ENCODE measurements at places on chromosomes 7 and 10.

DNA sequence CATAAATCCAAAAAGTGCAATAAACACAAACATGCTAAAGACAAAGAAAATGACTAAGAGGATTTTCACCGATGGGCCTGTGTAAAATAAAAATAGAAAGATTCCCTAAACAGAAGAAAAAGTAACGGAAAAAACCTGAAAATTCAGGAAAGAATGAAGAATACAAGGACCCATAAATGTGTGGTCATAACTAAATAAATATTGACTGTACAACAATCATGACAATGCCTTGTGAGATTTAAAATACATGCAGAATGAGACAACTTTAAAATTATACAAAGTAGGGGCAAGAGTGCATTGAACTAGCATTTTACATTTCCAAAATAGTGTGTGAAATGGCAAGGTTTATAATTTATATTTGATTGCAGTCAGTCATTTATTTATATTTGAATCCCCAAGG, 409.1 kb upstream of the ANKRD30A start:
- no peak for DNase-seq

GRCh38 chr7:112015146-112015545, 191.1 kb downstream of the DOCK4 start:
- DNase-seq: no peak

- DNase-seq: no peak
Observed at GRCh38 chr10:383519-383918, 248.3 kb downstream of the ZMYND11 start.

GRCh38 chr7:51666751-51667150, 350.1 kb upstream of the COBL start:
- DNase-seq: no peak

- DNase-seq: no peak
Observed at GRCh38 chr10:62071846-62072281, 170.4 kb downstream of the ARID5B start.

DNA sequence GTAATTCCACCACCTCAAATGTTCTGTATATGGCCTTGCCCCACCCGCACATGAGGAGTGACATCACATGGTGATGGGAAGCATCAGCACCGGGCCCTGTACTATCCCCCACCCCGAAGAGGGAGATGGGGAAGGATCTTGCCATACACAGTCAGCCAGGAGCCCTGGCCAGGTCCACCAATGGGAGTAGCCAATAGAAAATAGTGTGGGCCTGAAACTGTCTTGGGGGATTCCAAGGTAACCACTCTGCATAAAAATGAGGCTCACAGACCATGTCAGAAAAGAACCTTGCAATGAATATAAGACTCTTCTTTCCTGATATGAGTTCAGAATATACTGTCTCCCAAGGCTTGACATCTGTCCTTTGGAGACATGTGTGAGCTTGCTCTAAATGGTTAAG, 51.1 kb downstream of the ADRB1 start:
- no peak for DNase-seq

- peak; percentile 61 for DNase-seq
Observed at GRCh38 chr7:28151965-28152364, 28.6 kb downstream of the JAZF1 start.

DNA sequence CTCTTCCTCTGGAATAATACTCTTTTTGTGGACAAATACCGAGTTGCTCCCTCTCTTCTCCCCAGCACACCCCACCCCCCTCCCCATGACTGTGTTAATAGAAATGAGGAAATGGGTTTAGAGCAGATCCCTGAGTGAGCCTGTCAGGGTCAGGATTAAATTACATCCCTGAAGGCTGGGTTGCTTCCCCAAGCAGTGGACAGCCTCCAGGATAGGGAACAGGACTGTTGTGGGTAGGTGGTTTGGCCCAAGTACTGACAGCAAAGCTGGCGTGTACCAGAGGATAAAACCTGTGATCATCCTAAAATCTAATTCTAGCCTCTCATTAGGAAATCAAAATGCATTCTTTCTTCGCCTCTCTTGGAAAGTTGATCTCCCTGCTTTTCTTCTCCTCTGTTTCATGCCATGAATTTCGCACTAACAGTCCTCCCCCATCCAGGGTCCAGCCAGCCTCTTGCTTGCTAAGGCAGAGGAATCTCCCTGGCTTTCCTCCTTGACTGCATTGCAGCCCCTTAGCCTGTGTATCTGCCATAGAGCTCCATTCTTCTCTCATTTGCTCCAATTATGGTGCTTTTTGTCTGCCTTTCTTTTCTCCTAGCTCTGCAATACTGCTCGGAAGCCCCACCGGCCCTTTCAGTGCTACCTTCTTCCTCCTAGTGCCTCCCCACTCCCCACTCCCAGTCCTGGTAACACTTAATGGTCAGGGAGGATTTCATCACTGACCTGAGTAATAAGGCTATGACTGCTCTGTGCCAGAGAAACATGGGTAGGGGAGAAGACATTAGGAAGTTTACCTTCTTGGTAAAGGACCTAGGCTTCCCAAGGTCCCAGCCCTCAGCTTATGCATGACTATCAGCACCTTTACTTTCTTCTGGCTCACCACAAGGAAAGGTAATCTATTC, 8.4 kb downstream of the LRRC4 start:
- peak; percentile 39 for DNase-seq

- DNase-seq: peak; percentile 19
Observed at GRCh38 chr10:31204090-31204489, 114.9 kb upstream of the ZEB1 start.

GRCh38 chr7:138074121-138074520, 2.1 kb upstream of the AKR1D1 start:
- no peak for DNase-seq

DNA sequence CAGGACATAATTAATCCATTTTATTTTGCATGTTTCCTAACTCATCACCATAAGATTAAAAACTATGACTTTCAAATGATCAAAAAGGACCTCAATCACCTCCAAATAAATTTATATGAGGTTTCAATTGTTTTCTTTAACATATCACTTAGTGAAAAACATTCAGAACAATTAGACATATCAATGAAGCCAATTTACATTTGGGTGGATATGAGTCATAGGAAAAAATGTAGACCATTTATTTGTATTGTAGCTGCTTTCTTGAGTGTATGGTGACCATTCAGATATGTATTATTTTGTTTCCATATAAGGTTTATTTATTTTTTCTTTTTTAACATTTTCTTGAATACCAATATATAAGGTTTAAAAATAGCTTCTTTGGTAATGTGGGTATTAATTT, 13.3 kb upstream of the EXOC6 start:
- DNase-seq: no peak

GRCh38 chr7:48421357-48421756, 250.1 kb downstream of the ABCA13 start:
- no peak for DNase-seq

DNA sequence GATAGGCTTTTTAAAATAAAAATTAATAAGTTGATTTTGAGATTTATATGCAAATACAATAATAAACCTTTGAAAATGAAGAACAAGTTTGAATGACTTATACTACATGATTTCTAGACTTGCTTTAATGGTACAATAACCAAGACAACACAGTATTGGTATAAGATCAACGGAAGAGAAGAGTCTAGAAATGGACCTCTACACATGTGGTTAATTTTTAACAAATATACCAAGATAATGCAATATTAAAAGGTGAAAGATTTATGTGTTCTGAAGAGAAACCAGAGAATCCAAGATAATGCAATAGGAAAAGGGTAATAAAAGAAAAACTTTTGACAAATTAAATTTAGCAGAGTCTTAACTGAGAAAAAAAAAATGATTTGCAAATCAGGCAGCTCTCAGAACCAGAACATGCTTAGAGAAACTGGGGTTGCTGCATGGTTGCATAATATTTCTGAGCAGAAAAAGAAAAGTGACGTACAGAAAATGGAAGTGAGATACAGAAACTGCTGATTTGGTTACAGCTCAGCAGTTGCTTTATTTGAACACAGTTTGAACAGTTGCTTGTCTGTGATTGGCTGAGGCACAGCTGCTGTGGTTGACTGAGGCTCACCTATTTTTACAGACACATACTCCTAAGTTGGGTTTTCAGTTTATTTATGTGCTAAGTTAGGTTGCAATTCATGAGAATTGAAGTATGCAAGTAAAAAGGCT, 365.9 kb downstream of the CRPPA start:
- no peak for DNase-seq

GRCh38 chr10:78572565-78572964, 496.2 kb upstream of the ZMIZ1 start:
- no peak for DNase-seq

GRCh38 chr7:127844707-127845331, 186.4 kb downstream of the LRRC4 start:
- no peak for DNase-seq

GRCh38 chr7:38051786-38052185, 126.3 kb upstream of the STARD3NL start:
- DNase-seq: no peak

DNA sequence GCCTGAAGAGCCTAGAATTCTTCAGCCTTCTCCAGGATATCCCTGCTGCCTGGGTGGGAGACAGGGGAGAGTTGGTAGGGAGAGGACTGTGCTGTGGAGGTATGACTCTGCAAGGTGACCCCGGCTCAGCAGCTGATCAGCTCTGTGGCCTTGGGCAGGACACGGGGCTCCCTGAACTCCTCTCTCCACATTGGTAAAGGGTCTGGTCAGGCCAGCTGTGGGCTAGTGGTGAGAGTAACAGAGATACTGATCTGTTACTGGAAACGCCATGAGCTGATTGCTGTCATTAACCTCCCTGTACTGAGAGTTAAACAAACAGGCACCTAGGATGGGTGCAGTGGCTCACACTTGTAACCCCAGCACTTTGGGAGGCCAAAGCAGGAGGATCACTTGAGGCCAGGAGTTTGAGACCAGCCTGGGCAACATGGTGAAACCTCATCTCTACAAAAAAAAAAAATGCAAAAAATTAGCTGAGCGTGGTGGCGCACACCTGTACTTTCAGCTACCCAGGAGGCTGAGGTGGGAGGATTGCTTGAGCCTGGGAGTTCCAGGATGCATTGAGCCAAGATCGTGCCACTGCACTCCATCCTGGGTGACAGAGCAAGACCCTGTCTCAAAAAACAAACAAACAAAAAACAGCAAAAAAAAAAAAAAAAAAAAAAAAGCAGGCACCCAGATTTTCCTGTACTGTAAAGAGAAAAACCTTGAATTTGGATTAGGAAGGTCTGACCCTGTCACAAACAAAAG, 151.5 kb downstream of the CUX1 start:
- DNase-seq: no peak

GRCh38 chr10:10897400-10897799, 120.3 kb upstream of the CELF2 start:
- DNase-seq: no peak

DNA sequence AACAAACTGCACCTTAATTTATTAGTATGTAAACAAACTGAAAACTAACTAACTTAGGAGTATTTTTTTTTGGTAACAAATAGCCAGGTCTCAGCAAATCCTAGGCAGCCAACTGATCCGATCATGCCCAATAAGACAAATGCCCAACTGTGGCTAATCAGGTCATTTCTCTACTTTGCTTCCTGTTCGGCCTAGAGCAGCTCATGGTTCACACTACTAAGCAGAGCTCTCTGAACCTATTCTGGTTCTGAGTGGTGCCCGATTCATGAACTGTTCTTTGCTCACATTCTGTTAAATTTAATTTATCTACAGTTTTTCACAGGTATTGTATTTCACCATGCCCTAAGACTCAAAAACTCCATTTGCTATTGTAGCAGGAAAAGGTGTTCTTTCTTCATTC, 55.1 kb downstream of the CCDC3 start:
- no peak for DNase-seq

DNA sequence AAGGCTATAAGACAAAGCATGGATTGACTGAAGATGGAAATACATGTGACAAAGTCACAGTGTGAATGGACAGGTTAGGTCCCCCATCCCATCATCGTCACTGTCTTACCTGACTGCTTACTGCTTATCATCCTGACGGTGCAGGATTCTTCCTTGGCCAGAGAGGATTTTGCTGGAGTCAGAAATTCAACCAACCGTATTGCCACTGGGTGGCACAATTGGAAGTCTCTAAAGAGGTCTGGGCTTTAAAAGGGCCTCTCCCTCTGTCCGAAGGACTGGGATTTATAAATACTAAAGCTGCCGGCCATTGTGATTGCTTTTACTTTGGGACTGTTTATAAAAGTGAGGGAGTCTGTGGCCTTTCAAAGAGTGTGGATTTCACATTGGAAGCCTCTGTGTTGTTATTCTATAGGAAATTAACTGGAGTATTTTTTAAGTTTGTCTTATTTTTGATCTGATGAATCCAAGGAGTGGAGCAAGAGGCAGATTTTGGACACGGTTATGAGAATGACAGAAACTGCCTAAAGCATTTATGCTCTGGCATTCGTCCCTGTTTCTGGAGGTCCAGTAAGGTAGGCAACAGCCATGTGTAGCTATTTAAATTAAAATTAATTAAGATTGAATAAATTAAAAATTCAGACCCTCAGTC, 113.3 kb upstream of the CREB5 start:
- no peak for DNase-seq

- DNase-seq: no peak
Observed at GRCh38 chr10:17781856-17782255, 27.3 kb upstream of the MRC1 start.

- no peak for DNase-seq
Observed at GRCh38 chr10:48609441-48609840, 4.6 kb upstream of the ARHGAP22 start.

DNA sequence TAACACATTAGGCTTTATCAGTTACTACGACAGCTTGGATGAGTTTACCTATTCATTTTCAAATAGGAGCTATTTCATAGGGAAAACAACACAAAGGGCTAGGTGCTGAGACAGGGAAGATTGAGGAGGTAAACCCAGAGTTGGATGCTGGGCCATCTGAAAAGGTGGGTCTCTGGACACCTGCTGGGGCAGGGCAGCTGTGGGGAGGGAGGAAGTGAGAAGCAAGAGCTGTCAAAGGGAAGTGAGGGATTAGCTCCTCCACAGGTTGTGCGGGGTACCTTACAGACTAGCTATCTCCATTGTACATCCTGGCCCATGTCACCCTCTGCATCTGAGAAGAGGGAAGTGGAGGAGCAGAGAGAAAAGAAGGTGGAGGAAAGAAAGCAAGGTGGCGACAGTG, 48.9 kb downstream of the BLNK start:
- DNase-seq: no peak

GRCh38 chr10:5046410-5046809, 42.8 kb upstream of the AKR1C2 start:
- DNase-seq: no peak

- DNase-seq: no peak
Observed at GRCh38 chr10:63106111-63106755, 26.9 kb upstream of the NRBF2 start.

DNA sequence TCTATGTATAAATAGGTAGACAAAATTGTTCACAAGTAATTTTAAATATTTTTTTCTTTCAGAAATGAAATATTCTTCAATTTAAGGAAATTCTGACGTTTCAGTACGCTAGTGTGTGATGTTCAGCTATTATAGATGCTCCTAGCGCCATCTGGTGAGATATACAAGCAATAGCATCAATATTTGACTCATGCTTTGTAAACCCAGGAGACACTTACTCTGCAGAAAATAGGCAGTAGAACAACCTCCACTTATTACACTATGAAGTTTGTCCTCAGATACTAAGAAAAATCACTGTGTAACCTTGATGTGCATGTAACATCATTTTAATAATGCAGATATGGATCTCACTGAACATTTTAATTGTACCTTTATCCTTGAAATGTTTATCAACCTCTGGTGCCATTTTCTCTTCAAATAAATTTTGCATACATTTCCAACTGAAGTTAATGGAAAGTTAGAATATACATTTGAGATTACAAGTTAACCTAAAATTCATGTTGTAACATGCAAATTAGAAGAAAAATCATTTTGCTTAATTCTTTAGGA, 151.5 kb upstream of the FAM3C start:
- peak; percentile 30 for DNase-seq

- DNase-seq: peak; percentile 22
Observed at GRCh38 chr7:13036256-13036780, 348.9 kb downstream of the ARL4A start.

- no peak for DNase-seq
Observed at GRCh38 chr10:96918214-96919002, 86.3 kb downstream of the LCOR start.

Measured in skeletal muscle cell (primary cell).